ENCODE measurements at places on chromosomes 2 and 18.

DNA sequence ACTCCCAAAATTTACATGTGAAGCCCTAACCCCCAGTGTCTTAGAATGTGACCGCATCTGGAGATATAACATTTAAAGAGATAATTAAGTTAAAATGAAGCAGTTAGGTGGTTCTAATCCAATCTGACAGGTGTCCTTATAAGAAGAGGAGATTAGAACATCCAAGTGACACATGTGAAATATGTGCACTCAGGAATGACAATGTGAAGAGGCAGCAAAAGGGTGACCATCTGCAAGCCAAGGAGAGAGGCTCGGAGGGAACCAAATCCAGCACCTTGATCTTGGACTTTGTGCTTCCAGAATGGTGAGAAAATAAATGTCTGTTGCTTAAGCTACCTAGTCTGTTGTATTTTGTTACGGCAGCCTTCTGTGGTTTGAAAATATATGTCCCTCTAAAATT lies 165.4 kb downstream of the FIGN start:
- no peak for DNase-seq

GRCh38 chr2:3009483-3009882 lies 368.1 kb downstream of the EIPR1 start:
- no peak for DNase-seq

GRCh38 chr2:54858021-54858681 lies 134.7 kb downstream of the EML6 start:
- DNase-seq, result no peak

DNA sequence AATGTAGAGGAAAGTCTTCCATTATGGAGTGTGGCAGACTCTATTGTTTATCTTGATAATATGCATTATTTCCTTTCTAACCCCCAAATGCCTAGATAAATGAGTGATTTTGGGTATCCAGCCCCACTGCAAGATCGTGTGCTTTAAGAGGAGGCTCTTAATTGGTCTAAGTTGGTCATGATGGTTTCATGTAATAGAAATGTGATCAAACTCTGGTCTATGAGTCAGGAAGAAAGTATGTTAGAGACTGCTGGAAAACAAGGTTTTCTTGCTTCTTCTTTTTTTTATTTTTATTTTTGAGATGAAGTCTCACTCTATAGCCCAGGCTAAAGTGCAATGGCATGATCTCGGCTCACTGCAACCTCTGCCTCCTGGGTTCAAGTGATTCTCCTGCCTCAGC lies 344.5 kb upstream of the TNP1 start:
- no peak for DNase-seq

DNA sequence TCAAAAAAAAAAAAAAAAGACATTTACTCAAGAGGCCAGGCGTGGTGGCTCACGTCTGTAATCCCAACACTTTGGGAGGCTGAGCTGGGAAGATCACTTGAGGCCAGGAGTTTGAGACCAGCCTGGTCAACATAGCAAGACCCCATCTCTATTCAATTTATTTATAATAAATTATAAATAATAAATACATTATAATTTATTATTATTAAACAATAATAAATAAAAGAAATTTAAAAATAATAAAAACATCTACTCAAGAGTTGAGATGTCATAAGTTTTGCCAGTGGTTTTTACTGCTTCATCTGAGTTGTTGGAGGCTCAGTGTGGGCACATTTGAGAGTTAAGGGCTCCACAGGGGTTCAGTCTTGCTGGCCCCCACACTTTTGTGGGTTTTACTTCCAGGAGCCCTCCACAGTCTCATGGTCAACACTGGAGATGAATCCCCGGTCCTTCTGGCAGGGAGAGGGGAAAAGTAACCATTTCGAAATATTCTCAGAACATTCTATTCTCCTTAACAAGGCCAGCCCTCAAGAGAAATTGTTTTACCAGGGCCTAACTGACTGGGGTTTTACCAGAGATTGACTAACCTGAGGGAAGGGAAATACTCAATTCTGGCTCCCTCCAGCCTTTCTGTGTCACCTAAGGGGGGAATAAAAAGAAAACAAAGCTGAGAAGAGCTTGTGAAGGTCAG lies 51.6 kb upstream of the NCOA1 start:
- DNase-seq, result no peak

DNA sequence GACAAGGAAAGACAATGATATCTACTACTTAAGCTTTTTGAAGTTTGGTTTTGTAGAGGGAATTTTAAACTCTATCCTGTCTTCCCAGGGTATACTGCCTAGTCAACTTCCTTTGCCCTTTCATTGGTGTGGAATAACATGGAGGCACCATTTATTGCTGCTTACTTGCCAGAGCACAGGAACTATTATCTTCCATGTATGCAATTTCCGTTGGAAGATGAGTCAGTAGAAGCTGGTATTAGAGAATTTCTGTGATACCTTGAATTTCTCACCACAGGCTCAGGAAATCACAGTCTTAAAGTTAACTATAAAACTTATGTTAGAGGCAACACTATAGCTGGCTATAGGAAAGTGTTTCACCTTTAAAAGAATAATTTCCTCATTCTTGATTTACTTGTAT lies 40.9 kb upstream of the RGPD4 start:
- DNase-seq, result no peak

DNA sequence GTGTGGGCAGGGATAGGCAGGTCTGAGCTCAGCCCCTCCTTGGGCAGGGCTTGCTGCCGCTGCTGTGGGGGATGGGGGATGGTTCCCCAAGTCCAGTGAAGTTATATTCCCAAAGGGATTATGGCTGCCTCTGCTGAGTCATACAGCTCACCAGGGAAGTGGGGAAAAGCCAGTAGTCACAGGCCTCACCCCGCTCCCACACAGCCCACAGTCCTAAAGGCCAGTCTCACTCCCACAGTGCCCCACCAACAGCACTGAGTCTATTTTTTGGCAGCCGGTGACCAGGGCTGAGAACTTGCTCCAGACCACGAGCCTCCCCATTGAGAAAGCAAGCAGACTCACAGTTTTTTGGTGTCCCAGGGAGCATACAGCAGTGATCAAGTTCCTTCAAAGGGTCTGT lies 173.3 kb downstream of the OSR1 start:
- no peak for DNase-seq

DNA sequence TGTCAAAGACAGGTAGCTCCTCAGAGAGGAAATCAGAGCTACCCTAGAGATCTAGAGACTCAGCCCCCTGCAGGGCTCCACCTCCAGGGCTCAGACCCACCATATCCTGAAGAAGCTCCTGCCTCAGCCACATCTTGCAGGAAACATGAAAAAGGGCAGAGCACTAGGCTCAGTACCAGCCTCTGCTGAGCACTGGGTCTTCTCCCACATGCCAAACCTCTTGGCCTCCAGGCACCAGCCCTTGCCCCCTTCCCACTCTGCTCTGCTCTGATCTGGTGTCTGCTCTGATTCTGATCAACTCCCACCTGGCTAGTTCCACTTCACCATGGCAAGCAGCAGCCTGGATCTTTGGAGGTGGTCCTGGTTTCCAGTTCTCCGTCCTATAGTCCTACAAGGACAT lies 114.3 kb upstream of the SLC66A3 start:
- DNase-seq, result no peak

GRCh38 chr18:13280070-13280795 lies 61.7 kb downstream of the LDLRAD4 start:
- DNase-seq, result no peak
